ENCODE measurements at places on chromosomes 1 and 21.

DNA sequence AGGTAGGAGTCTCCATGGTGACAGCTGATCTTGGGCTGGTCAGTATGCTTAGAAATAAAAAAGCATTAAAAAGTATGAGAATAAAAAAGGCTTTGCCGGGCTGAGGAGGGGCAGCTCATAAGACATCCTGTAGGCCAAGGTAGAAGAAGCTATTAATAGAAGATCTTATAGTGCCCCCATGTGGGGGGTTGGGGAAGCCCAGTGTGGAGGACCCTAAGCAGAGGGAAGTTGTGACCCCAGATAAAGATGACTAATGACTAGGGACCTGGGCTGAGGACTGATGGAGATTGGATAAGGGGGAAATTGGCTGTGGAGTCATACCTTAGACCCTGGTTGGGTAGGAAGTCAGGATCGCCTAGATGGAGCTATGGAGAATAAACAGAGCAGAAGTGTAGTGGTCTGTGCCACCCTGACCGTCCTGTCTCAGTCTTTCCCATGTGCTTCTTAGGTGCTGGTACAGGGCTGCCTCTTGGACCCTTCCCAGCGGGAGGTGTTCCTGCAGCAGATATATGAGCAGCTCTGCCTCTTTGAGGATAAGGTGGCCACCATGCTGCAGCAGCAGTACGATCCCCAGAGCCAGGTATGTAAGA is 25.0 kb downstream of the SZT2 start:
- peak; percentile 59 for DNase-seq

DNA sequence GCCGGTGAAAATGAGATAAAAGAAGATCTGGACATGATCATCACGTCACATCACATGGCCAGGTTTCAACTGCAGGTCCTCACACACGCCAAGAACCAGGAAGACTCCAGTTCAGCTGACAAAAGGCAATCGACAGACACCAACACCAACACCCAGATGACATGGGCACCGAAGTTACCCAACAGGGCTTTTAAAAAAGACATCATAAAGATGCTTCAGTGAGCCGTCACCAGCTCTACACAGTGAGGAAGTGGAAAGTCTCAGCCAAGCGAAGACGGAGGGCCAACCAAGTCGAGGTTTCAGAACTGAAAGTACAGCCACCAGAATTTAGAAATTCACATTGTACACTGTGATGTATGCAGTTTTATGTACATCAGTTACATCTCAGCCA is 154.3 kb upstream of the COL6A1 start:
- DNase-seq: no peak

DNA sequence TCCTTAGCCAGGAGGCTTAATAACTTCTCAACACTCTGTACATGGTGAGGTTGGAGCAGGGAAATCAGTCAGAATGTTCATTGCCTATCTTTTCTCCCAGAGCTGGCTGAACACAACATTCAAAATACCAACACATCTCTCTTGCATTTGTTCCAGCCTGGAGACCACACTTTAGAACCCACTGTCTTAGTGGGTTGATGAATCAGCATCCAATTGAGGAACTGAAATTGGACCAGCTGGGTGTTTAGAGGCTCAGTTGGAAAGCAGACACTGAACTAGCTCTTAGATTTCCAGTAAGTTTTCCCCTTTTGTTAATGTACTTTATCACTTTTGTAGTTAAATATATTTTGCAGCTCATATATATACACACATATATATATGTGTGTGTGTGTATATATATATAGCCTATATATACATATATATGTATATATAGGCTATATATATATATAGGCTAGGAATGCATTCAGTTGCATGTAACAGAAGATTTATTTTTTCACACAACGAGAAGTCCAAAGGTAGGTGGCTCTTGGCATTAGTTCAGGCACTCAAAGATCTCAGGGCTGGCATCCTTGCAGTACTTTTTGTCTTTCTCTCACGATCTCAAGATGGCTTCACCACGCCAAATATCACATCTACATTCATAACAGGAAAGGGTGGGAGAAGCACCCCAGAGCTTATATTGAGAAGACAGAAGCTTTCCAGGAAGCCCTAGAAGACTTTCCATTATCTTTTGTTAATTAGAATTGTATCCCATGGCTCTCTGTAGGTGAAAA is 35.0 kb upstream of the HUNK start:
- DNase-seq: no peak

DNA sequence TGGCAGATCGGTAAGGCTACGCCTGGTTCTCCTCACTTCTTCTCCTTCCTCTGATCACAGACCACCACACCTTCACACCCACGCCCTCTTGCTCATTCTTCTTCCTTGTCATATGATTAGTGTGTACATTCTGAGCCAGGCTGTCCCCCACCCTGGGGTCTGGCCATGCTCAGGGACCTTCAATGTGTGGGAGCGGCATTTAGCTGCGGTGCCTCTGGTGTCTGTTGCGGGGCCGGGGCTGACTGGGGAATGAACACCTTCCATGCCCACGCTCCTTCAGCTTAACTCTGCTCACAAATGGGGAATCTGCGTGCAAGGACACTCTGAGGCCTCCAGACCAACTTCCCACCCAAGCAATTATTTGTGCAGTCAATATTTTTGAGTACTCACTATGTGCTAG is 29.4 kb downstream of the QSOX1 start:
- no peak for DNase-seq

DNA sequence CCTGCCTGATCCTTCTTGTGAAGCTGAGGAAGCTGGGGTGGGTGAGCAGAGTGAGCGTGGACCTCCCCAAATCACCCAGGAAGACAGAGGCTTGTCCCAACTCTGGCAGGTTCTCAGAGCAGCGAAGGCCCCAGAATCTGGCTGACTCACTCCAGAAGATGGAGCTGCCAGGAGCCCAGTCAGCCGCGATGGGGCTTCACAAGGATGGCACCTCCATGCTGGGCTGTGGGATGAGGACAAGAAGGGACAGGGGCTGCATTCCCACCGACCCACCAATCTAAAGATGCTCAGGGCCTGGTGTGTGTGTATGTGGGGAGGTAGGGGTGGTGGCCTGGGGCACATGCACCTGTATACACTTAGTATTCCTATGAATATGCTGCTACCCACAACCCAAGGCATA is 52.9 kb downstream of the ATP1A1 start:
- DNase-seq: no peak

All from LoVo (cell line).